HT1080 (cell line): ENCODE measurements at places on chromosomes 2 and 18.

DNA sequence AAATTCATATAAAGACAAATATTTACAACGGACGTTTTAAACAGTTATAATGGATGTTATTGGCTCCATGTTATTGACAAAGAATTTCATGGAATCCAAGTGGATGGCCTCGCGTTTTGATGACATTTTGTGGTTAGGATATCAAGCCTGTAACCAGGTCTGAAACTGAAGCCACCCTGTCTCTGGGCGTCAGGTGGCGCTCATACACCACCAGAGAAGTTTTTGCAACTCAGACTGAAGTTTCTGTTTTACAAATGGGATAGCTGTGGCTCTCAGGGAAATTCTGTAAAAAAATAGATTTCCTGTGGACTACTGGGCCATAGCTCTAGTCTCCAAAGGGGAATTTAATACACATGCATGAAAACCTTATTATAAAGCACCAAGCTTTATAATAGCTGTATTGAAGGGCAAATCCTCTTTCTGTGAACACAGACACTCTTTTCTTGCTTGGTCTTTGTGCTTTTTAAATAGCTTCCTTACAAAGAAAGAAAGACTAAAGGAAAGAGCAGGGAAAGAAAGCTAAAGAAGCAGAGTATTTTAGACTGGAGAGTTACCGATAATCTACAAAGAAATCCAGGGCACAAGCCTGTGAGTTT is 86.7 kb downstream of the C18orf54 start:
- DNase-seq, result peak; percentile 65

- peak; percentile 52 for DNase-seq
These were observed 137.2 kb downstream of the TFCP2L1 start for GRCh38 chr2:121147766-121148165.

DNA sequence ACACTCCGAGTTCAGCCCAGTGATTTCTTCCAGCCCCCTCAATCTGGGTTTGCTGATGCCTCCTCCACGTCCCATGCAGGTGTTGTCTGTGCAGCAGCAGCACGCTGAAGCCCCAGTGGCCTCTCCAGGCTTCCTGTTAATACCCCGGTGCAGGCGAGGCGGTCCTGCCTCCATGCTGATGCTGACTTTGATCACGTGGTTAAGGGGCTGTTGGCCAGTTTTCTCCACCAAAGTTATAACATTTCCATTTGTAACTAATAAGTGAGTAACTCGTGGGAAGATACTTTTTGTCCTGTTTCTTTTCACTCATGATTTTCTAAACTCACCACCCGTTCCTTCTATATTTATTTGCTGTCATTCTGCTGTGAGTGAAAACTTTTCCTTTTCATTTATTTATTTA is 42.5 kb upstream of the TMEM18 start:
- DNase-seq, result no peak

DNA sequence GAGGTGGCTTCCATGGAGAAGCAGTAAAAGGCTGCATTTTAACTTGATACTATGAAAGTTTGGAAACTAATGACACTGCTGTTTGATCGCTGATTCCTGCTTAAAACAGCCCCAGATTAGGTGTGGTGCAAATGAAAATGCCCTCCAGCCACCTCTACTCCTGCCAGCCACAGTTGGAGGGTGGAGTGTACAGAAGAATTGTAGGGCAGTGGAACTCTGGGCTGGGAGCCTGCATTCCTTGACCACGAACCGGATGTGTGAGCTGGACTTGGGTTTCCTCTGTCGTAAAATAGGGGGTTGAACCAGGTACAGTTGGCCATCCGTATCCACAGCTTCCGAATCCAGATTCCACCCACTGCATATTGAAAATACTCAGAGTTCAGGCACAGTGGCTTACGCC is 84.6 kb upstream of the RFX8 start:
- DNase-seq, result peak; percentile 83

- no peak for DNase-seq
These were observed 84.5 kb downstream of the INHBB start for GRCh38 chr2:120430501-120430830.

GRCh38 chr18:28183418-28184078 is 6.6 kb upstream of the CDH2 start:
- DNase-seq, result peak; percentile 35

DNA sequence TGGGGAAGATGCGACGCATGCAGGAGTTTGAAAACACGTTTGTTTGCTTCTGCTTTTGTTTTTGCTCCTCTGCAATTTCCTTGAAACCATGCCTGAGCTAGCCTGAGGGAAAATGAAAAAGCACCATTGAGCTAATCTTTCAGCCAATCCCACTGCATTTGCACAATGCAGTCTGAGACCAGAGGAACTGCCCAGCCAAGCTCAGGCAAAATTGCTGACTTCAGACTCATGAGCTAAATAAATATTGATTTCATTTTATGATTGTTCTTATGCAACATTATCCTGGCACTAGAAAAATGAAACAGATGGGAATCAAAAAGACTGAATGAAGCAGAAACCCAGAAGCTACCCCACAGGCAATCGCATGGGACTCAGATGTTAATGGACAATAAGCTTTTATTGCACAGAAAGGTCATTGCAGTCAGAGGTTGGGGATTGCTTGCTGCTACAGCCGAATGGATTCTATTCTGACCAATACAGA is 37.0 kb downstream of the TPRKB start:
- no peak for DNase-seq
